CD4-positive, alpha-beta T cell treated with Interleukin-15 for 1 hour (primary cell): ENCODE measurements at places on chromosomes 2 and 18.

DNA sequence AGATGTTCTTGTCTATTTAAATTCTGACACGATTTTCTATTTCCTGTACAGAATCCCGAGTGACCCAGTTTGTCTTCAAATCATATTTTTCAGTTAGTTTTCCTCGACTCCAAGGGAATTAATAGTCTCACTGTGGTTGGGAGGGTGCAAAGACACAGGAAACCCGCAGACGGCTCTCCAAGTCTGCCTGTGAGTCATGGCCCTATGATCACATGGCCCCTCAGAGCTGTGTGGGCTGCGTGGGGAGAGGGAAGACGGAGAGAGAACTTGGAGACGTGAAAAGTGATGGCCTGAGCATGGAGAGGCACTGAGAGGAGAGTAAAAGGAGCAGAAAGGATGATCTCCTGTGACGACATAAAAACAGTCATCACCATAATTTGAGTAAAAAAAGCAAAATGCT lies 989.9 kb downstream of the DCDC2C start:
- no peak for DNase-seq

- DNase-seq = no peak
These were observed 37.7 kb downstream of the COBLL1 start for GRCh38 chr2:164803776-164804466.

- DNase-seq = no peak
These were observed 786.8 kb upstream of the DDX18 start for GRCh38 chr2:117027646-117028045.

DNA sequence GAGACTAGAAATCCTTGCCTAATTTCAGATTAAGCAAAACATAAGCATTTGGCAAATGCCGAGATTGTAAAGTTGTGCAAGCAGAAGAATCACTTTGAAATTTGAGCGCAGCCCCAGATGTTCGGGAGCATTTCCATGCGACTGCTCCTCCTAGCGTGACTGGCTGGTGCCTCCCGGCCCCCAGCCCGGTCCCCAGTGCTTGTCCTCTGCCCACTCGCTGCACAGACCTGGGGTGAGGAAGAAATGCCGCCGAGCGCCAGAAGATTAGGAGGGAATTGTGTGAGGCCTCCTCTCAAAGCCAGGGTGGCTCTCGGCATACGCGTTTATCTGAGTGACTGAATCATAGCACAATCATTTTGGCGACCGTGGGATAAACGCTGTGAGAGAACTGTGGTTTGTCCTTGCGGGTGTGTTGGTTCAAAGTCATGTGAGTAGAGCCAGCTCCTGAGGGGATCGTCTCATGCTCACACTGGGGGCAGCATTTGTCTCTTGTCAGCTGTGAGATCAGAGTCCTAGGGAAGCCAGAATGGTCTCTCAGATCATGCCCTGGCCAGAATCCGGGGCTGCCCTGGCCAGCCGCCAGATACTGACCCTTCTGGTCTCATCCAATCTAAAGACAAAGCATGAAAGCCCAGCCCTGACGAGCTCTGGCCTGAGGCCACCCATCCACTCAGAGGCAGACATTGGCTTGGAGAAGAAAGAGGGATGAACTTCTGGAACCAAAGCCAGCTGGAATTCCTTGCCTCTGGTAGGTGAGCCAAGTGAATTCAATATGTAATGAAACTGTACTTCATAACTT lies 189.3 kb downstream of the SH3RF3 start:
- no peak for DNase-seq

DNA sequence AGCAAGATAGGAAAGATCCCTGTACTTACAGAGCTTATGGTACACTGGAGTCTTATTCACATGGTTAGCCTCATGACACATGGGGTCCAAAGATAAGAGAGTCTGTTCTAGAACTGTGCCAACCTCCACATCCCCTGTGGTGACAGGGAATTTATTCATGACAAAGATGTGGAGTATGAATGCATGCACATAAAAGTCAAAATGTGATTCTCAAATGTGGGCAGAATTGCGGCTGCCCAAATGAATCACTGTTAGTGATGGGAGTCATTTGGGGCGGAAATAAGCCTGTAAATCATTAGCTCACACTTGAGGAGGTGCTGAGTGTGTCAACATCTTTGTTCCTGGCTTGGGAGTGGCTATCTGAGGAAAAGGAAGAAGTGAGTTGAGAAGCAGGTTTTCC lies 560.6 kb downstream of the SLC4A3 start:
- no peak for DNase-seq

DNA sequence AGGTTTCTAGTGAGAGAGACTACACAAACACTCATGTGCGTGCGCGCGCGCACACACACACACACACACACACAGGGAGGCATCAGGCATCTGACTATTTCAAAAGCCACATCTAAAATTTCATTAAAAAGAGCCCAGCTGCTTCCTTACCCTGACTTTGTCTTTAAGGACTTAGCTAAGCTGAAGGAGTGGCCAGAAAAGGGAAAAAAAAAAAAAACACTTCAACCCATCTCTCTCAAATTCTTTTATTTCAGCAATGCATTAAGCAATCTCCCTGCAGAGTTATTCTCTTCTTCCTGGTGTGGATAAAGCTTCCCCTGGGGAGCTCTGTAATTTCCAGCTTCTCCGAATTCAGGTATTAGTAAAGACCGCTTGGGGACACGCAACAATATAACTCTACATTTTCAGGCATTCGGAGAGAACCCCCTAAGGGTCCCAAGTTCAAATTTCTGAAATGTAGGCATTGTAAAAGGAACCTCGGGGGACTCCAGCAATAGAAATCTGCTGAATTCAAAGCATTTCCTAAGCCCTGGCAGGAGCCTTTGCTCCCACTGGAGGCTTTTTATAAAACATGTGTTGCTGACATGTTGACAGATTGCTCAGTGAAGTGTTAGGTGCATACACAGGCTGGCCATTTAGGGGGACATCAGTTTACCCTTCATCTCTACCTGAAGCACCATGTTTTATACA lies 67.0 kb downstream of the ZNF521 start:
- no peak for DNase-seq

DNA sequence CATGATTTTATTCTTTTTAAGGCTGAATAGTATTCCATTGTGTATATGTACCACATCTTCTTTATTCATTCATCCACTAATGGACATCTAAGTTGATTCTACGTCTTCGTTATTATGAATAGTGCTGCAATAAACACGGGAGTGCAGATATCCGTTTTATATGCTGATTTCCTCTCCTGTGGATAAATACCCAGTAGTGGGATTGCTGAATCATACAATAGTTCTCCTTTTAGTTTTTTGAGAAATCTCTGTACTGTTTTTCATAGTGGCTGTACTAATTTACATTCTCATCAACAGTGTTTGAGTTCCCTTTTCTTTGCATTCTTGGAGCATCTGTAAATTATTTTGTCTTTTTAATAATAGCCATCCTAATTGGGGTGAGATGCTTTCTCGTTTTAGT lies 114.5 kb downstream of the RGPD3 start:
- DNase-seq = no peak

GRCh38 chr2:7530001-7530400 lies 612.8 kb downstream of the RNF144A start:
- no peak for DNase-seq

GRCh38 chr2:174247474-174248186 lies 702 bp downstream of the OLA1 start:
- DNase-seq = no peak

GRCh38 chr2:82109418-82109817 lies 1804.9 kb upstream of the LRRTM1 start:
- no peak for DNase-seq

DNA sequence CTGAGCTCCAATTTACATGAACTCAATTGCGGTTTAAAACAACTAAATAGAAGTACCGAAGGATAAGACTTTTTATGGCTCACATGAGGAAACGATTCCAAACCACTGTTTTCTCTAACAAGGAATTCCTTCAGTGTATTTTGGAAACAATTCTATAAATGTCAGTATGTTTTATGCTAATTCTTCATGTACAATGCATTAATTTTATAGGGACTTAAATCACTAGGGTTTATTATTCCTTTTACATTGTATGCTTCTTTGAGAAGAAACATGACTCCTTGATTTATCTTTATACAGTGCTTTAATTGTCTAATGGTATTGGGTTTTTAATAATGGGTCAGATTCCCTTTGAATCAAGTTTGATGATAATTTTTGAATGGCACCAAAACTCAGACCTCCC lies 566.8 kb downstream of the EPHA4 start:
- DNase-seq = no peak

DNA sequence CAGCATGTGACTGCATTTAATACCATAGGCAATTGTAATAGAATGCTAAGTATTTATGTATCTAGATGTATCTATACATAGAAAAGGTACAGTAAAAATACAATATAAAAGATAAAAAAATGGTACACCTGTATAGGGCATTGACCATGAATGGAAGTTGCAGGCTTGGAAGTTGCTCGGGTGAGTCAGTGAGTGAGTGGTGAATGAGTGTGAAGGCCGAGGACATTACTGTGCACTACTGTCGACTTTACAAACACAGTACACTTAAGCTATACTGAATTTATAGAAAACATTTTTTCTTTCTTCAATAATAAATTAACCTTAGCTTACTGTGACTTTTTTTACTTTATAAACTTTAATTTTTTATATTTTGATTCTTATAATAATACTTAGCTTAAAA lies 8.9 kb downstream of the DIS3L2 start:
- no peak for DNase-seq
